ENCODE measurements at places on chromosomes 11 and 22.
A peak's percentile ranks its signal among the peaks of the same experiment; 100 is the strongest.

DNA sequence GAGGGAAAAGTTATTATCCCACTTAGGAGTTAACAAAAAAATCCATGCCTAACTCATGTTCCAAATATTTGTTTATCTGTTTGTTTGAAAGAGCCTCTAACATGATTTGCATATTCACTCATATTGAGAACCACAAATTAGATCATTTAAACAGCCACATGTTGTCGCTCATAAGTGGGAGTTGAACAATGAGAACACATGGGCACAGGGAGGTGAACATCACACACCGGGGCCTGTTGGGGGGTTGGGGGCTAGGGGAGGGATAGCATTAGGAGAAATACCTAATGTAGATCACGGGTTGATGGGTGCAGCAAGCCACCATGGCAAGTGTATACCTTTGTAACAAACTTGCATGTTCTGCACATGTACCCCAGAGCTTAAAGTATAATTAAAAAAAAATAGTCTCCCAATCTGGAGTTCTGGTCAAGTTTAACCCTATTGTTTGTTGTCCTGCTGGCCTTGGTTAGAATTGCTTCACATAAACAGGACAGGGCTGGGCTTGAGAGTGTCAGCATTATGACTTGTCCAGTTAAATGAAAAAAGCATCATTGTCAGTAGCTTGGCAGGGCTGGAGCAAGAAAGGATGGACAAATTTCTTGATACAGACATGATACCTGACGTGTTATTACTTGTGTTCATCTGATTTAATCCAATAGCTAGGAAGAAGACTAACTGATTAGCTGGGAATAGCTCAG, 57.8 kb upstream of the PSMA1 start:
- no peak for DNase-seq

DNA sequence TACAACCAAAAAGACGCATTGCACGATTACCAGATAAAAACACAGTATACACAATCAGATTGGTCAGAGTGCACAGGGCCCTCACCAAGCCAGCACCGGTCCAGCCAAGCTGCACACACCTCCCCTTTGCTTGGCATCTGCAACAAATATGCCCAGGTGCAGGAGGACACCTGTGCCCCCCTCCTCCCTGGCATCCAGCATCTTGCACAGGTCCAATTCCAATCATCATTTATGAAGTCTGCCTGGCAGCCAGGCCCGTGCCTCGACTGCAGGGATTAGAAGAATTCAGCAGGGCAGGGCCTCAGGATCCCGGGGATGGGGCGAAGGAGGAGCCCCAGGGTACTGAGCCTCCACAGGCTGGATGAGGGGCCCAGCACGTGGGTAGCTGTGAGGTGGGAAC, 302.1 kb downstream of the CTTN start:
- DNase-seq = no peak

GRCh38 chr22:33302049-33302545, 243.9 kb upstream of the SYN3 start:
- peak; percentile 55 for DNase-seq

GRCh38 chr22:35203583-35203982, 53.7 kb upstream of the HMGXB4 start:
- no peak for DNase-seq

- DNase-seq = no peak
Observed at GRCh38 chr22:43042101-43042780, 27.3 kb upstream of the PACSIN2 start.

- no peak for DNase-seq
Observed at GRCh38 chr11:63843041-63843440, 4.1 kb downstream of the MARK2 start.

- no peak for DNase-seq
Observed at GRCh38 chr22:20061481-20061861, 18.6 kb upstream of the DGCR8 start.

GRCh38 chr11:134040386-134041302, 28.2 kb upstream of the JAM3 start:
- no peak for DNase-seq

- no peak for DNase-seq
Observed at GRCh38 chr22:33720166-33720878, 200.0 kb downstream of the LARGE1 start.

DNA sequence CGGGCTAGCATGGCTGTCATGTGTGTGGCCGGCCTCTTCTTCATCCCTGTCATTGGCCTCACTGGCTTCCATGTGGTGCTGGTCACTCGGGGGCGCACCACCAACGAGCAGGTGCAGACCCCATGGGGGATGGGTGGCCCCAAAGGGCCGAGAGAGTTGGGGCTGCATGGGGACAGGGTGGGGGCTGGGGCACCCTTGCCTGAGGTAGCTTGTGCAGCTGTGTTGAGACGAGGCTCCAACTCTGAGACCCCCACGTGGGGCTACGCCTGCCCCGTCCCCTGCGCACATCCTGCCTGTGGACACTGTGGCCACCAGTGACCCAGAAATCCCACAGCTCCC, 8.5 kb downstream of the ZDHHC8 start:
- no peak for DNase-seq

GRCh38 chr22:28488825-28489224, 190.8 kb downstream of the TTC28 start:
- DNase-seq = no peak

DNA sequence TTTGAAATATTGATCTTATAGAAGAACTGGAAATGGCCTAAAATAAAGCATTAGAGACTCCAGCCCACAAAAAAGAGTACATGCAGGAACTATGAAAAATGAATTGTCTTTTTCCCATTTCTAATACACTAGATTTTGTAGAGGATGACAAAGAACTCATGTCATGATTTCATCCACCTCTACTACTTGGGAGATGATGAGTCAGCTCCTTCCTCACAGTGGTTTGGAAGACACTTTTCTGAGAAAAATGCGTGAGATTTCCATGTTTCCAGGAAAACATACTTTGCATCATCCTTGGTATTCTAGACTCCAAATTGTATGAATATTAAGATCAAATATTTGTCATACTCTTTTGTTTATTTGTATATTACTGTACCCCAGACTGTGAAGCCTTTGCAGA, 500.5 kb downstream of the FAM181B start:
- no peak for DNase-seq

GRCh38 chr11:68997124-68997994, 15.7 kb downstream of the MRGPRF start:
- DNase-seq = no peak

DNA sequence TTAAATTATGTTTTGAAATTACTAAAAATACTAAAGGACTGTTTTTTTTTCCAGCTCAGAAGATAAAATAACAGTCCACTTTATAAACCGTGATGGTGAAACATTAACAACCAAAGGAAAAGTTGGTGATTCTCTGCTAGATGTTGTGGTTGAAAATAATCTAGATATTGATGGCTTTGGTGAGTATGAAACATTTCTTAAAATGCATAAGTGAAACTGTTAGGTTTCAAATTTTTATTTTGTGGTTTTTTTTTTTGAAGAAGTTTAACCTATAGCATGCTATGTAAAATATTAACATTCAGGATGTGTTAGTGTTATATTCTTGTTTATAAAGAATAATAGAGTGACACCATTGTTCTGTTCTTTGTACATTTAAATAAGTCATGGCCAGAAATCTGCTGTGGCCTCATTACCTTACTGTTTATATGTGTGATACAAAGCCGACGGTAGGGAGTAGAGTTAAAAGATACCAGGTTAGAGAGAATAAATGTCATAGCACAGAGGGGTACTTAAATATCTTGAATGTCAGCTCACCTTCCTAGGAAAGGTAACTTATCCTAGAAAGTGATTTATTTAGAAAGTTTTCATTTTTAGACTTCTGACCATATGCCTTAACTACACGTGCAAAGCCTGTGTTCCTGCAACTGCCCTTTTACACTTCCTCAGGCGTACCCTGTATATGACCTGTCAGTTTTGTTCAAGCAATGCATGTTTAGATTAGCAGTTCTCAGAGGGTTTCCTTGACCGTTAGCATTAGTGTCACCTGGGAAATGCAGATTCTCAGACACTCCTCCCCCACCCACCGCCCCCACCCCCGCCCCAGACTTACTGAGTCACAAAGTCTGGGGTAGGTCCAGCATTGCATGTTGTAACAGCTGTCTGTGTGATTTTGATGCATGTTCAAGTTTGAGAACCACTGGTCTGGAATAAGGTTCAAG, 6.3 kb downstream of the FDX1 start:
- no peak for DNase-seq

DNA sequence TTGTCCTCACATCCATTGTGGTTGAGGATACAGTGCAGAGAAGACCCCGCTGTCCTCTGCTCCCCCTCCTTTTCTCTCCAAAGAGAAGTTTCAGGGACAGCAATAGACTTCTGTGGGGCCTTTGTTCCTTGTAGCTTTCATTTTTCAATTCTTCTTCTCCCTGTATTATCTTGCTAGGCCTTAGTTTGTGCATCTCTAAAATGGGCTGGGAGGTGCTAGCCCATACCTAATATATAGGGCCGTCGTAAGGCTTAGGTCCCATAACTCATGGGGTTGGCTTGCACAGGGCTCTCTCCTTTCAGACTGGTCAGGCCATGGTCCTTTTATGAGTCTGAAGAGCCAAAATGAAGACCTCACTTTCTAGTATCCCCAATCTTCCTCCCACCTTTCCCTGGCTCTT, 33.0 kb downstream of the ZBTB16 start:
- no peak for DNase-seq

DNA sequence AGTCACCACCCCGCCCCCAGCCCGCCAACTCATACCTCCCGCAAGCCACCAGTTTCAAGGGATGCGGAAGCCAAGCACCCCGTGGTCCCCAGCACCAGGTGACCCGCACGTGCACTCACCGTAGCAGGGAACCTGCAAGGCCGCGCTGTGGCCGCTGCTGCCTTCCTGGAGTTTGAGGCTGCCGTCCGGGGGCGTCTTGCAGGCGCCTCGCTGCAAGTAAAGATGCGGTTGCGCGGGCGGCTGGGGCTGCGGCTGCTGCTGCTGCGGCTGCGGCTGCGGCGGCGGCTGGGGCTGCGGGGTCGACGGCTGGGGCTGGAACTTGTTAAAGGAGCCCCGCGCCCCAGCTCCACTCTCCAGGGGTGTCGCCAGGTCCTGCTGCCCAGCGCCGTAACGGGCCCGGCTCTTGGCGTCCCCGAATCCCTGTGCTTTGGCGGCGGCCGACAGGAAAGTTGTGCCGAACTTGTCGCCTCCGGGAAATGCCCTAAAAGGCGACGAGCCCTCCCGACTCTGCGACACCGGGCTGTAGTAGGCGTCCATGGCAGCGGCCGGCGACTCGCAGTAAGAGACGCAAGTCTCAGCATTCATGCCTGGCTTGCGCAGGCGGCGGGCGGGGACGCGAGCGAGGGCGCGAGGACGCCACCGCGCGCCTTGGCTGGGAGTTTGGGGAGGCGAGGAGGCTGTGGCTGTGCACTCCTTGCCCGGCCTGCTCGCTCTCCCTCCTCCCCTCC, at the start of gene ALX4:
TSS of gene ALX4 (minus strand) at position 662 of the 728 bp plus-strand sequence. CDS start at position 585, 77 bp downstream.
- no peak for DNase-seq

DNA sequence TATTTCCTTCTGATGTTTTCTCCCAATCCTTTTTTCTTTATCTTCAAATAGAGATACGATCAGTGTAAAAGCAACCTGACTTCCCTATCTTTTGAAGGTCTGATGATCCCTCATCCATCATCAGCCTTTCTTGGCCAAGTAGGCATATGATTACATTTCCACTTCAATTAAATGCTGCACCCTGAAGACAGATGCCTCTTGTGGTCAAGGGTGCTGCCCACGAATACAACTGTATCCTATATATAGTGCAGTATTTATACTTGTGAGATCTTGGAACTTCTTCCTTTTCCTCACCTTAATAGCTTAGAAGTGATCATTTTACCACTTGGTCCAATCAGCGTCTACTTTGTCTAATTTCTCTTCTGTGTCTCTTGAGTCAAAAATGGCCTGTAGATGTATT, 9.3 kb upstream of the ZNRF3 start:
- no peak for DNase-seq

DNA sequence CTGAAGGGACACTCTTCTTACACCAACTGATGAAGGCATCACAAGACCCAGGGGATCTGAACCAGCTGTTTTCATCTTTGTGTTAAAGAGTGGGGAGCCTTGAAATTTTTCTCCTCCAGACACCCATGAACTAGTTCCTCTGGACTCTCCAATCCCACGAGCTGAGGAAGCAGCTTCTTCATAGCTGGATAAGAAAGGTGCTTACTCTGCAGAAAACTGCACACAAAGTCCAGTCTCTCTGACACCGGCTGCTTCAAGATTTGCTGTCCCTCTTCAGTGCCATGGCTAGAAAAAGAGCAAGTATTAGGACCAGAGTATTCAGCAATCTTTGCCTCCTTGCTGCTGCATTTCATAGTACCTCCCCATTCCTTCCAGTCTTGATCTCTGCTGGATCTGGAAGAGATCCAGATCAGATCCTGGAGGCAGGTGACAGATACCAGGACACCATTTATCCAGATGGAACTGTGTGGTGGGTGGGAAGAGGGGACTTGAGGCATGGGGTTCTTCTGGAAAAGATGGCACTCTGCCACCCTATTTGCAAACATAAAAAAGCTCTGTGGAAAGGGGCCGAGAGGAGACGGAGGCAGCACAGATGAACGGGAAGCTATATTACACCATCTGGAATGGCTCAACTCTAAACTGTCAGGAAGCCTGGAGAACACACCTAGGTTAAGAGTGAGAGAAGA, 25.5 kb downstream of the IL18BP start:
- DNase-seq = no peak

GRCh38 chr11:112004389-112004788, 20.8 kb upstream of the DLAT start:
- DNase-seq = no peak

DNA sequence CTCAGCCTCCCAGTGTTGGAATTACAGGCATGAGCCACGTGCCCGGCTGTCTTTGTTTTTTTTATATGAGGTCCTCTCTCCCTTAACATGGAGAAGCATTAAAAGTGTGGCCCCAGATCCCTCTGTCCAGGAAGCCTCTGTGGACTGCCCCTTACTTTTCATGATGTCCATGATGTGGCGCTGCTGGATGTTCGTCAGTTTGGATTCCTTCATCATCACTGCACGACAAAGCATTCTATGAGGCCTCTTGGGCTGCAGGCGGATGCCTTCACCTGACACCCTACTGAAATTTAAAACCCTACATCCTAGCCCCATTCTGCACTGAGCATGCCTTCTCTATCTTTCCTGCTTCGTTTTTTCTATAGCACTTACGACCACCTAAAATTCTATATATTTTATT, 2.1 kb downstream of the C22orf23 start:
- no peak for DNase-seq

DNA sequence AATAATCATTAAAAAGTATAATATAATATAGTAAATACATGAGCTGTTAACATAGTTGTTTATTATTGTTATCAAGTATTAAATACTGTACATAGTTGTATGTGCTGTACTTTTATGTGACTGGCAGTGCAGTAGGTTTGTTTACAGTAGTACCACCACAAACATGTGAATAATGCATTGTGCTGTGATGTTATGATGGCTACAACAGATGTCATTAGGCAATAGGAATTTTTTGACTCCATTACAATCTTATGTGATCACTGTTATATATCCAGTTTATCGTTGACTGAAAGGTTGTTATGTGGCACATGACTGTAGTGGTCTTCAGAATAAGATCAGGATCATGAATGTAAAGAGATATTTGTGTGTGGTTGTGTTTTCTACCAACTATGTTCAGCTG, 577.8 kb downstream of the JRKL start:
- DNase-seq = no peak

Measured in stimulated activated CD4-positive, alpha-beta T cell treated with anti-CD3 and anti-CD28 coated beads, Interleukin-1b, Interleukin-23, amount 100 ng/mL, for 24 hours (primary cell).